HTR-8/SVneo (cell line): ENCODE measurements at places on chromosomes 7 and 10.

GRCh38 chr10:88831709-88832108 is 19.9 kb downstream of the ANKRD22 start:
- no peak for DNase-seq

DNA sequence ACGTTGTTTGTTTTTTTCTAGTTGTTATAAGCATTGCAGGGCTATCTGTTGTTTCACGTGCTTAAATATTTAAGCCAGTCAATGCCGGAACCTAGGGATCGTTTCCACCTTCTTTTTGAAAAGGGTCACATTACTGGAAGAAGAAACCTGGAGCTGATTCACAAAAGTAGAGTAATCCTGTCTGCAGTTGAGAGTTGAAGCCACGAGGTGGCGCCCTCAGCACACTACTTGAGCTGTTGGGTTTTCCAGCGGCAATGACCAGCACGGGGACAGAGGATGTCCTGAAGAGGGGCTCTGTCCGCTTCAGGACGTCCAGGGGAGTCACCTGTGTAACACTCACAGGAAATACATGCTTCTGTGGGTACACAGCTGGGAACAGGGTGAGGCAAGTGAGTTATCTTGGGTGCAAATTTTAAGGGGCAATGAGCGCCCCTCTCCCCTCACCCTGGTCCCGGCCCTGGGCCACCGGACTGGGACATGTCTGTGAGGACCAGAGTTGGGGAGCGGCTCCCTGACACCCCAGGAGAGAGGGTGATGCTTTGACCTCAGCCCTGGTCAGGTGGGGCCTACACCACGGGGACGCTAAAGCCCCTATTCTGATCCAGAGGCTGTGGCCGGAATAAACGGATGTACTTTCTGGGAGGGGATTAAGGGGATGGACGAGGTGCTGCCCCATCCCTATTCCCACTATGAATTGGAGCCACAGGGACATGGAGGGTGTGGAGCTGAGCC is 26.3 kb upstream of the WDFY4 start:
- peak; percentile 76 for DNase-seq

DNA sequence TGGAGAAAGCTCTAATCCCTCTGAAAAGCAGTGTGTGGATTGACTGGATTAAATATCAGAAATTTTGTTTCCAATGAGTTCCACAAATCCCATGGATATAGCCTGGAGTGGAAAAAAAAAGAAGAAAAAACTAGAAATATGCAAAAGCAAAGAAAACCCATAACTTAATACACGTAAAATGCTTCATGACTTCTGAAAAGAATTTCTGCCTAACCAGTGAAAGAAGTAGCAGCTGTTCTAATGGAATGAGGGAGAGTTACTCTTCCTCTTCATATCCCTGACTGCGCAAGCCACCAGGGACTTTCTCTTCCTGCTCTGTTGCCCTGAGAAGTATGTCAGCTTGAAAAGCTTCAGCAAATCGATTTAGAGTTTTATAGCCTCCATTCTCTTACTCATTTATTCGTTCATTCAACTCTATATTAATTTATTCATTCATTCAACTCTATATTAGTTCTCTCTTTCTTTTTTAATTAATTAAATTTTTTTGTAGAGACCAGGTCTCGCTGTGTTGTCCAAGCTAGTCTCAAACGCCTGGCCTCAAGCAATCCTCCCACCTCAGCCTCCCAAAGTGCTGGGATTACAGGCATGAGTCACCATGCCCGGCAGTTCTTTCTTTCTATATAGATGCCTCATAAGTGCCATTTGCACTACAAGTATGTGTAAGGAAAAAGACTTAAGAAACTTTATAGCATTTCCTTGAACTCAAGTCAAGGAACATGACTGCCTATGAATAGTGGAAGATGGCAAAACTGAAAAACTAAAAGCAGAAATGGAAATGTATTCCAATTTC is 447.3 kb upstream of the NRP1 start:
- no peak for DNase-seq

- no peak for DNase-seq
Measured at GRCh38 chr7:24896031-24896501, 83.9 kb downstream of the OSBPL3 start.

GRCh38 chr10:70659306-70659705 is 13.0 kb upstream of the ADAMTS14 start:
- DNase-seq, result no peak

DNA sequence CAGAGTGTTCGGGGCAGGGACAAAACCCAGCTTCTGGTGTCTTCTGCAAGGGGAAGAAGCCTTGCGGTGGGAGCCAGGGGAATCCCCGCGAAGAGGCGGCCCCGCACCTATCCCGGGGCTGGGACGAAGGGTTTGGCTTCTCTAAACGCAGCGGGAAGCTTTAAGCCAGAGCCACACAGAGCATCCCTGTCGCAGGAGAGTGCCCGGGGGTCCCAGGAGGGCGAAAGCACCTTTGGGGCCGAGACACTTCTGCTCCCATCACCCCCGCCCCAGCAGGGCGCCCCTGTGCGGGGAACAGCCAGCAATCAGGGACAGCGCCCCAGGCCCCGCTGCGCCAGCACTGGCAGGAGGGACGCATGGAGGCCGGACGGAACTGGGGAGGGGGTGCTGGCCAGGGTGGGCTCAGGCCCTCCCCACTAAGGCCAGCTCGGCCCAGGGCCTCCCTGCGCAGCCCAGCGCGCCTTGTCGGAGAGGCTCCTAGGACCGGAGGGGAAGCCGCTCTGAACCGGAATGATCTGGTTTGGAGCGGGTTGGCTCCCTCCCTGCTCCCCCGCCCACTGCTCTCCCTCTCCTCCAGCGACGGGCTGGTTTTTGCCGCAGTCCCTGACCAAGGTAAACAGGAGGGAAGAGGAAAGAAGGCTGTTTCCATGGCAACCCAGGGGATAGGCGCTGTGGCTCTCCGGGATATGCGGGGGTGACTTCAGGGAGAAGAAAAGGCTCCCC is 63.9 kb downstream of the TMEM209 start:
- DNase-seq, result no peak

- peak; percentile 5 for DNase-seq
Measured at GRCh38 chr10:4981722-4982471, 18.7 kb downstream of the AKR1C1 start.

DNA sequence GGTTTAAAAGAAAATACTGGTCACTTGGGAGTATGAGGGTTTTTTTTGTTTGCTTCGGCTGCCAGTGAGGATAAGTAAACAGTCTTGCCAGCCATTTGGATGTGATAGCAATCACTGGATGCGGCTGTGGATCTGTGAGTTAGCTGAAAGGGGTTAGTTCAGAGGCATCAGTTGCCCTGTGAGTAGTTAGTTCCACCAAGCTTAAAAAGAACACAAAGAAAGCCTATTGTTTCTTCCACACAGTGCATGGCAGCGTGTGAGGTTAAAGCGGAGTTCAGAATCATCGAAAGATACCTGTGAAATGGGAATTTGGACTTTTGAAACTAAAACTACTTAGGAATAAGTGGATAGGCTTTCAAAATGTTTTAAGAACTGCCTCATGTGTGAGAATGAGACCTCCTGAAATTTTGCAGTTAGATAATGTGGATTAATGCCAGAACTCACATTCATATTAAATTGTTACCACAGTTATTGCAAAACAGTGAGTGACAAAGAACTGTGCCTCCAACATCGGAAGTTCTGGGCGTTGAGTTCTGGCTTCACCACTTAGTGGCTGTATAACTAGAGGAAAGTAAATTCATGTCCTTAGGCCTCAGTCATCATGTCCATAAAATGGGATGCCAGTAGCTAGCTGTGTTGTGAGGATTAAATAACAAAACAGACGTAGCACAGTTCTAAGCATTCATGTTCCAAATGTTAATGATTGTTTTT is 31.3 kb downstream of the KIAA1217 start:
- no peak for DNase-seq

DNA sequence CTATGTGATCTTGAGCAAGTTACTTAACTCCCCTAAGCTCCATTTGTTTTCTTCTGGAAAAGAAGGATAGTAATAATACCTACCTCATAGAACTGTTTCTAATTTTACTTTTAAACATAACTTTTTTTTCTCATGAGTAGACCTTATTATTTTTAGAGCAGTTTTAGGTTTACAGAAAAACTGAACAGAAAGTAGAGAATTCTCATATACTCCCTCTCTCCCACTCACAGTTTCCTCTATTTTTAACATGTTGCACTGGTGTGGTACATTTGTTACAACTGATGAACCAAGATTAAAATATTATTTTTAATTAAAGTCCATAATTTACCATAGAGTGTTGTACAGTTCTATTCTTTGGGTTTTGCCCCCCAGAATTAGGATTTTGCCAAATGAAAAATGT is 221.3 kb upstream of the CSTF2T start:
- no peak for DNase-seq

GRCh38 chr10:110115784-110116520 is 91.5 kb upstream of the MXI1 start:
- no peak for DNase-seq
